ENCODE measurements at places on chromosomes 5 and 9.
A peak's percentile ranks its signal among the peaks of the same experiment; 100 is the strongest.

GRCh38 chr9:80550181-80550580, 978.4 kb downstream of the TLE4 start:
- no peak for DNase-seq

DNA sequence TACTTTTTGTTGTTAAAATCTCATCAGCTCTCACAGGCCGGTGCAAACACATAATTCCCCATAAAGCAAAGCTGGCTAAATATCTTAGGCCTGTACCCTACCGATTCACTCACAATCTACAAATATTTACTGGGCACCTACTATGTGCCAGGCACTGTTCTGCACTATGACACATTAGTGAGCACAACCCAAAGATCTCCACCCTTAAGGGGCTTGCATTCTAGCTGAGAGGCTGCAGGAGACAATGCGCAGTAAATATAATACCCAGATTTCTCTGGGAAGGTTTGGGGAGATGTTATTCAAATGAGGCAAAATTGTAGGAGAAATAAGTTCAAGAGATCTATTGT, 53.7 kb downstream of the FNBP1 start:
- no peak for DNase-seq

GRCh38 chr9:98361645-98362044, 106.2 kb upstream of the TBC1D2 start:
- DNase-seq = no peak

GRCh38 chr9:123640792-123641222, 284.8 kb downstream of the CRB2 start:
- DNase-seq = no peak

- DNase-seq = no peak
These were observed 207.3 kb downstream of the ARHGAP26 start for GRCh38 chr5:142977363-142978051.

DNA sequence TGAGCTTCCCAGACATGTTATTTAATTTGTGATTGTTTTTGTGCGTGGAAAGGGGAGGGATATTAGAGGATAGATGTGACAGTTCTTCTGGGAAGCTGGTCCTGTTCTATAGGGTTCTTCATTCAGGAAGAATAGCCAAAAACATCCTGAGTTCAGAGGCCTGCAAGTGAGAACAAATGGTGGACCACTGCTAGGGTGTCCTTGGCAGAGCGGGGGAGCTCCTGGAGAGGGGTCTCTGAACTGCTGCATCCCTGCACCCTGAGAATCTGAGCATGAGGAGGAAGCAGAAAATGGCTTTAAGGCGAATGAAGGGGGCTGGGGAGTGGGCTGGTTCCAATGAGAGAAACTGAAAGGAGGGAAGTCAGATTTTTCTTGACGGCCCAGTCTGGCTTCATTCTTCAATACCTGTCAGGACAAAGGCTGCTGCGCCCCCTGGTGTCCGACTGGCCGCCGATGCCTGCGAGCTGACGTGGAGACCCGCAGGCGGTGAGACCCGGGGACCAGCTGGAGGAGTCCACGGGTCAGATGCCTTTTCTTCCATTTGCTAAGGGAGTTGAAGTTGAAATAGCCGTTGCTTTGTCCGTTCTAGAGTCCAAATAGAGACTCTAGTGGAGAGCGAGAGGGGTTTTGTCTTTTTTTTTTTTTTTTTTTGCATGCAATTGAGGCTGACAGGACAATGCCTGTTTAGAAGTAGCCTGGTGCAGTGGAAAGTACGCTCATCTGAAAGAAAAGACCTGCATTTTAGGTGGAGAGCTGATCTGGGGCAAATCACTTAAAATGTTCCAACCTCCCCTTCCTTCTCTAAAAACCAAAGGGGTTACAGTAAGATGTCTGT, 39.5 kb upstream of the NFIB start:
- DNase-seq = peak; percentile 51
